Activated CD4-positive, alpha-beta T cell treated with anti-CD3 and anti-CD28 coated beads for 36 hours (primary cell): ENCODE measurements at places on chromosomes 2 and 18. TPM values are rescaled to one million over a fixed set of nuclear protein-coding genes. Genes with fewer than 3 reads are reported as not detected.

Gene GBX2
- total RNA-seq = not detected

Gene UCN
- total RNA-seq = 1.5 TPM

Gene SERPINB10
- not detected for total RNA-seq

Gene RGPD3
- 0.05 TPM for total RNA-seq

Gene FBXO48
- total RNA-seq = 2.4 TPM

Gene EPB41L3
- total RNA-seq = 13.4 TPM

Gene CROCC2
- total RNA-seq = not detected

Gene IL1R2
- 25.4 TPM for total RNA-seq

GRCh38 chr2:95350774-95351597 lies 51.5 kb upstream of the FAHD2A start:
- DNase-seq = no peak
- H3K4me1 ChIP-seq = no peaks in the 10 kb centered on the region
- peaks cover 6% of the 10 kb centered on the region for H3K27me3 ChIP-seq

DNA sequence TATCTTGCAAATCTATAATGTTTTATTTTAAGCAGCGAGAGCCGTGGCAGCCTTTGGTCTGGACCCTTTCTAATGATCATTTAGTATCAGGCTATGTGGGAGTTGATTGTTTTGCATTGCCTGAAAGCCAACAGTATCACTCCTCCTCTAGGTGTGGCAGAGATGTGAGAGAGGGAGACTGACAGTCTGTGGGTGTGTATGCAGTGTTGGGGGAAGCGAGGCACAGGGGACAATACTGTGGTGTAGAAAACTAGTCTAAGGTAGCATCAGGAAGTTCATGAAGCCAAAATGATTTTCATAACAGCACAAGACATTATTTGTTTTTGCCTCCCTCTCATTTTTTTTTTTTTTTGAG lies 13.4 kb upstream of the IL37 start:
- no peaks in the 10 kb centered on the region for H3K36me3 ChIP-seq
- H3K27ac ChIP-seq = no peak overlapping the region

DNA sequence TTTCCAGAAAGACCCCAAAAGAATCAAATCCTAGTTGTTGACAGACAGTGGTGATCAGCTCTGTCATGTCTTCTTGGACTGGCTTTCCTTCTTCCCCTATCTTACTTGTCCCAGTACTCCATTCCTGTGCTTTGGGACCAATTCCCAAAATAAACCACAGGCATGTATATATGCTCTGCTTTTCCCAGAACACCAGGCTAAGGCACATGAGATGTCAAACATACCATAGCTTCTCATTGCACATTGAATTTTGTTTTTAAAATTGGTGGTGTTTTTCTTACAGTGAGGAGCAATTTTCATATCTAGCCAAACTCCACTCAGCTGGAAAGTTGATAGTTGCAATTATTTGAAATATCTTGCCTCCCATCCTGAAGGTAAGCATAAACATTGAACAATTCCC lies 88.9 kb upstream of the RGPD4 start:
- no peak overlapping the region for H3K4me3 ChIP-seq
- H3K27ac ChIP-seq = no peak overlapping the region
- H3K4me1 ChIP-seq = no peaks in the 10 kb centered on the region
- H3K36me3 ChIP-seq = no peaks in the 10 kb centered on the region
- no peak for DNase-seq

GRCh38 chr2:60844105-60844504 lies 37.3 kb upstream of the REL start:
- DNase-seq = peak; percentile 50
- peaks cover 26% of the 10 kb centered on the region for H3K4me1 ChIP-seq
- H3K4me3 ChIP-seq = no peak overlapping the region
- peak overlapping the region; percentile 28 for H3K27ac ChIP-seq
- no peaks in the 10 kb centered on the region for H3K27me3 ChIP-seq

DNA sequence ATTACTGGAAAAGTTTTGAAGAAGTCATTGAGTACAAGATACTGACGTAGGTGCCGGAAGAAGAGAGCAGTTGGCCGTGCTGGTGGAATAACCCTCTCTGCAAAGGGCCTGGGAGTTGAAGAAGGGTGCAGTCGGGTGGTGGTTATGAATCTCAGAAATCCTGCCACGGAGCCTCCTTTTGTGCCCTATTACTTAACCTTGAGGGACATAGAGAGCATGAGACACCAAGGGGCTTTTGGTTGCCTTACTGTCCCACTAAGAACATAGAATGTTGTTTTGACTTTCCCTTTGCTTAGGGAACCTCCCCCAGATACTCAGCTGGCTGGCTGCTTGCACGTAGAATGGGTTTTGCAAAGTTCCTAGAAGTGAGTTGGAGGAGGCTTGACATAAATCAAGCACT lies 1.3 kb upstream of the CD28 start:
- no peaks in the 10 kb centered on the region for H3K27me3 ChIP-seq
- DNase-seq = peak; percentile 78
- H3K4me1 ChIP-seq = peaks cover 32% of the 10 kb centered on the region
- peak overlapping the region; percentile 100 for H3K27ac ChIP-seq
- H3K4me3 ChIP-seq = peak overlapping the region; percentile 84

- peak; percentile 16 for DNase-seq
- no peaks in the 10 kb centered on the region for H3K36me3 ChIP-seq
- no peaks in the 10 kb centered on the region for H3K4me1 ChIP-seq
- H3K27me3 ChIP-seq = no peaks in the 10 kb centered on the region
- H3K4me3 ChIP-seq = no peak overlapping the region
Measured at GRCh38 chr2:211367711-211368110, 811.3 kb downstream of the CPS1 start.

DNA sequence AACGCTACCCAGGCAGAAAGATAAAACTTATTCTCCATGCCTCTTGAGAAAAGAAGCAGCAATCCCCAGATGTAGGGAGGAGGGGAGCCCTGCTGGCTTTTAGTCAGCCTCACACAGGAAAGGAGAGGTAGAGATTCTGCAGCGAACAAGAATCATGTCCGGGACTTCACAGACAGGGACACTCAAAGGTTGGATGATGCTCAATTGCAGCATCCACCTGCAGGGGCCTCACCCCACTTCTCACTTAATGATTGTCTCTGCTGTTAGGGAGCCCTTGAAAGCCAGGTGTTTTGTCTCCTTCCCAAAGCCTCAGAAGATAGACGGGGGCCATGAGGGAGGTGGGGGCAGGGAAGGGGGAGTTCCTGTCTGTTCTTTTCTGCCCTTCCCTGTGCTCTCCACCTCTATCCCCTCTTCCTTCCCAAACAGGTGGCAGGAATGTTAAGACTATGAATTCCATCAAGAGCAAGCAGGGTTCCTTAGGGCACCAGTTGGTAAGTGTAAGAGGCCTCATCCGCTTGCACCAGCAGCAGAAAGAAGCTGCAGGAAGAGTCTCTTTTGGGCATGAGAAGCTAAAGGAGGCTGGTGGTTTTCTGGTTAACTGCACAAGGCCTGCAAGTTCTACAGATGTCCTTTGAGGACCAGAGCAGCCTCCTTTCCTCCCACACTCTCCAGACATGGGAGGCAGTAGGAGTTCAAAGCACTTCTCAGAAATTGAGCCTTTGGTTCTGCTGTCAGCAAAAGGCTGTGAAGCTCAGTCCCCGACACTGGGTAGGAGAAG lies 154.7 kb upstream of the TNP1 start:
- no peaks in the 10 kb centered on the region for H3K36me3 ChIP-seq
- peaks cover 28% of the 10 kb centered on the region for H3K27me3 ChIP-seq
- peaks cover 4% of the 10 kb centered on the region for H3K4me1 ChIP-seq

DNA sequence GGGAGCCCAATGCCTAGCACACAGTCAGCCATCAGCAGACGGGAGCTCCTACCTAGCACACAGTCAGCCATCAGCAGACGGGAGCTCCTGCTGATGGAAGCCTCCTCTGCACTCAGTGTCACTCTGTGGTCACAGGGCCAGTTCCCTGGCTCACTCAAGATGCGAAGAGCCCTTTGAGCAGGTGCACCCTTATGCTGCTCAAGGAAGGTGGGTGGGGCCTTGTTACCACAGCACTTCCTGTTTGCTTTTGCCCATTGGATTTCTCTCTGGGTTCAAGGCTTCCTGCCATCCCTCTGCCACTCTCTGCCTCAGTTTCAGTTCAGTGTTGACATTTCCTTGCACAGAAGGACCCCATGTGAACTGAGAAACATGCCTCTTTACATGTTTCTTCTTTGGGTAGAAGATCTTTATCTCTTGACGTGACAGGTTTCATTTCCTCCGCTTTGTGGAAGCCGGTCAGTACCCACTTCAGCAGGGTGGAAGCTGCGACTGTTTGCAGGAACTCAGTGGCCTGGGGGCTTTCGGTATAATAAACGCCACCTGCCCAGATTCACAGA lies 11.6 kb downstream of the TRIB2 start:
- H3K36me3 ChIP-seq = peaks cover 6% of the 10 kb centered on the region
- H3K4me1 ChIP-seq = peaks cover 84% of the 10 kb centered on the region
- H3K27me3 ChIP-seq = no peaks in the 10 kb centered on the region
- H3K4me3 ChIP-seq = peak overlapping the region; percentile 46

DNA sequence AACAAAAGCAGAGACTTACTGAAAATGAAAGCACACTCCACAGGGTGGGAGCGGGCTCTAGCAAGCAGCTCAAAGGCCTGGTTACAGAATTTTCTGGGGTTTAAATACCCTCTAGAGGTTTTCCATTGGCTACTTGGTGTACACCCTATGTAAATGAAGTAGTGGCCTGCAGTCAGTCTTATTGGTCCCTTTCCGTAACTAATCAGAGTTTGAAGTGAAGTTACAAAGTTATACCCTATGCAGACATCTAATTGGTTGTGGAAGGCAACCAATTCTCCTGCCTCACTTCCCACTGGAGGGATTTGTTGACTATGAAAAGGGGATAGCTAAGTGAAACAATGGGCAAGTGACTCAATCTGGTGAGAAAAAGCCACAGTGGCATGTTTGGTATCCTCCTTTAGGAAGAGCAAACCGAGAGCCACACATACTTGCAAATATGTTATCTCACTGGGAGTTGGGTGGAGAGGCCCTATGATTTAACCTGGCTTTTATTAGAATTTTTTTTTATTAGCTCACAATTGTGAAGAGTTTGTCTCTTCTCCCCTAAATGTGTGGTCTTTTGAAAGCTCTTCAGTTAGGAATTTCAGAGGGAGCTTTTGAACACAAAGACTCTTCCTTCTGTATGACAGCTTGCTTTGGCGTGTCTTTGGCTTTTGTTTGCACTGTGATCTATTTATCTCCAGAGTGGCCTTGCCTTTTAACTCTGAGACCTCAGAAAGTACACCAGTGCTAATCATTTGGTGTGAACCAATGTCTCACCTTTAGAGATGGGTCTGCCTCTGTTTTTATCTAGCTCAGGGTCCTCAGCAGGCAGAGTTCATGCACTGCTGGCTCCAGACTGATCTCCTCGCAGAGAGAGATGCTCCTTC lies 69.6 kb downstream of the MAP4K4 start:
- no peaks in the 10 kb centered on the region for H3K27me3 ChIP-seq
- H3K4me3 ChIP-seq = no peak overlapping the region
- H3K36me3 ChIP-seq = peaks cover 2% of the 10 kb centered on the region
- H3K4me1 ChIP-seq = peaks cover 89% of the 10 kb centered on the region

DNA sequence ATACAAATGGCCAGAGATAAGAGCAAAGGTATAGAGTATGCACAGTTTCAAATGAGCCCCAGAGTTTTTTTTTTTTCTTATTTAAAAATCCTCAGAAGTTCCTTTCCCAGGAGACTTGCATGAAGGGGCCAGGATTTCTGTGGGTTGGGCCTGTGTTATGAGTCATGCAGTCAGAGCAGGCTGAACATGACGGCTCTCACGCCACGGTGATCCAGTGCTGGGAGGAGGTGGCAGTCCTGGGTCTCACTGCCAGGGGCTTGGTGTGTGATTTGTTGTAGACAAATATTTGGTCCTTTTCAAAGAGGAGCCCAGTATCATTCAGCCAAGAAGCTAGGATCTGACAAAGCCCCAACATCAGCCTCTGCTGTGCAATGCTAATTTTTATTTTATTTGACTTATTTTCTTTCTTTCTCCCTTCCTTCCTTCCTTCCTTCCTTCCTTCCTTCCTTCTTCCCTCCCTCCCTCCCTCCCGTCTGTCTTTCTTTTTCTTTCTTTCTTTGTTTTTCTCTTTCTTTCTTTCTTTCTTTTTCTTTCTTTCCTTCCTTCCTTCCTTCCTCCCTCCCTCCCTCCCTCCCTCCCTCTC lies 10.4 kb upstream of the KCNE4 start:
- no peak overlapping the region for H3K27ac ChIP-seq
- no peaks in the 10 kb centered on the region for H3K36me3 ChIP-seq
